ENCODE measurements at places on chromosomes 13 and 19.

GRCh38 chr13:49357694-49358093 lies 86.2 kb downstream of the CAB39L start:
- DNase-seq, result no peak

DNA sequence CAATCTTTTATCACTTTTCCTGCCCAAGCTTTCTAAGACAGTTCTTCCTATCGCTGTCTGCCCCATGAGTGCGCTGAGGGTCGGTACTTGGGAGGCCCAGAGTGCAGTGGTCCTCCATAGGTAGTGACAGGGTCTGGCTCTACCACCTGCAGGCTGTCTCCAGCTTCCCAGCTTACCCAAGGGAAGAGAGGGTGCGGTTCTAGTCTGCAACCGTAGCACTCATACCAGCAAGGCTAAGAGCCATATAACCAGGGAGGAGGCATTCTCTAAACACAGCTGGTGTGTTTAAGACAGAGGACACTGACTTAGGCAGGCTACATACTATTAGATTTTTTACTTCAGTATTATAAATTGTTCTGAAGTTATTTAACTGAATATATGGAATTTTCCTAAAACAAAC lies 8.2 kb downstream of the PROZ start:
- DNase-seq, result no peak

DNA sequence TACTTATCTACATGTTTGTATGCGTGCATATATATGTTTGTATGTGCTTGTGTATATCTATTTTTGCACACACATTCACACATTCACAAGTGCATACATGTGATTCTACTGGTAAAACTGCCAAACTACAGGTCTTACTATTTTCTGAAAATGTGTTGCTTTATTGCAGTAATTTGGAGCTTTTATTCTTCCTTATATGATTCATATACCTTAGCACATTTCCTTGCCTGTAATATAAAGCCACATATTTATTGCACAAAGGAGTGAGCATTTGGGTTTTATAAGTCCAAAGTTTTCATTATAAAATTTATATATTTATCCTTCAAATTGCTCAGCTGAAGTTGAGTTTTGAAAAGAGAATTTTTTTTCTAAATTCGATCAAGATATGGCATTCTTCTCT lies 1120.4 kb upstream of the PCDH9 start:
- DNase-seq, result no peak

- no peak for DNase-seq
Measured at GRCh38 chr19:11359421-11359820, 4.2 kb downstream of the PLPPR2 start.

GRCh38 chr13:68023838-68024581 lies 793.9 kb upstream of the PCDH9 start:
- DNase-seq, result no peak

DNA sequence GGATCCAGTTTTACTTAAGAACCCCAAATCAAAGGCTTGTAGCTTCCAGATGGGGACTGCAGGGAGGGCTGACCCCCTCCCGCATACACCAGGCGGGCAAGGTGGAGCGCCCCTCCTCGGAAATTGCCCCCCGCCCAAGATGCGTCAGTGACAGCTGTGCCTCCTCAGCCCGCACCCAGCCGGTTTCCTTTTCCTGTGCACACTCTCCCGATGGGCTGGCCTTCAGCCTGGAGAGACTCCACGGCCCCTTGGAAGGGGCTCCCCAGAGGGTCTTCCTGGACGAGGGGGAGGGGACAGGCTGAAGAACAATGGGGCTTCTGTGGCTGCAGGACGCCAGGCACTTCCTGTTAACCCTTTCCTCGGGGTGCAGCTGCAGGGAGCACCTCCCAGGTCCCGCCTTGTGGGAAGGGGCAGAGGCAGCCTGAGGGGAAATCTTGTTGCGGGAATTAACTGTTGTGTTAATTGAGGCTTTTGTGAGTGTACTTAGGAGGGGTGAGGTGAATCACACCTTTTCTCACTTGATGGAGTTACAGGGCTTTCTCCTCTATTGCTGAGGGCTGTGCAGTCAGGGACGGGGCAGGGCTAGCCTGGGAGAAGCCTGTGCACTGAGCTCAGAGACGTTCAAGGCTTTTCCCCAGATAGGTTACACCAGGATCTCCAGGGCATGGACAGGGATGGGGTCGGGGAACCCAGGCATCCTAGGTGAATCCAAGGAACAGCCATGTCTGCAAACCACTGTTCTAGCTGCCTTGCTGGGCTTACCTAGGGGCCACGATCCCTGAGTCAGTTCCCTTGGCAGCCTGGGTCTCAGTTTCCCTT lies 14.3 kb downstream of the IER2 start:
- no peak for DNase-seq

GRCh38 chr13:26378116-26378515 lies 124.2 kb downstream of the CDK8 start:
- no peak for DNase-seq

GRCh38 chr13:23059173-23059572 lies 121.6 kb upstream of the SGCG start:
- no peak for DNase-seq

- DNase-seq, result no peak
Measured at GRCh38 chr19:49712397-49712859, 21.5 kb downstream of the CPT1C start.

DNA sequence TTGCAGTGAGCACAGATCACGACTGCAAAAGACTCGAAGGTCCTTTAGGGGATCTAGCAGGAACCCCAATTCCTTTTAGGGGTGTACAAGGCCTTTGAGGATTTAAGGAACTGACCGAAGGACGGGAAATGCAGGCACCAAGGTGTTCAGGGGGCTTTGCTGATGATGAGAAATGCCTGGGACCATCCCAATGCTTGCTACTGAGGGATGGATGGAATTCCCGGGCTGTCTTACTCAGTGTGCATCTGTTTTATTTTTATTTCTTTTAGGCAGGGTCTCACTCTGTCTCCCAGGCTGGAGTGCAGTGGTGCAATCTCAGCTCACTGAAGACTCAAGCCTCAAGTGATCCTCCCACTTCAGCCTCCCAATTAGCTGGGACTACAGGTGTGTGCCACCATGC lies 11.3 kb downstream of the PRR22 start:
- no peak for DNase-seq

GRCh38 chr19:41311613-41312012 lies 1.6 kb downstream of the CCDC97 start:
- DNase-seq, result no peak

GRCh38 chr19:45140533-45140932 lies 20.2 kb downstream of the NKPD1 start:
- DNase-seq, result no peak

DNA sequence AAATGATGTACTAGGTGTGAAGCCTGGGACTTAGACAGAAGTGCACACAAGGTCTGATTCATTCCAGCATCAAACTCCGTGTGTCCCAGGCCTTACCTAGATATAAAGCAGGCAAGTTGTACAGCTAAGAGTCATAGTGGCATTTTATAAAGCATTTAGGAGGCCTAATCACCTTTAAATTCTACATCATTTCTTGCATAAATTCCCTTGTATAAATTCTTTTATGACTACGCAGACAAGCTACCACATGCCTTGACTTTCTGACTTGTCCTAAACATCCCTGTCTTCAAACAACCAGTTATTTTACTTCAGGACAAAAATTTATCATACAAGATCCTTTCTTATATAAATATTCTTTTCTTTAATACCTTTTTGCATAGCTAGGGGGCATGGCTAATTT lies 22.5 kb downstream of the TMEM255B start:
- no peak for DNase-seq

- DNase-seq, result no peak
Measured at GRCh38 chr19:45250832-45251451, at the start of gene MARK4. Gene MARK4, plus strand, starts transcription at chr19:45251271. Its CDS starts 318 bp downstream, at chr19:45251589.

- no peak for DNase-seq
Measured at GRCh38 chr19:5578097-5578846, 10.5 kb upstream of the TINCR start.

DNA sequence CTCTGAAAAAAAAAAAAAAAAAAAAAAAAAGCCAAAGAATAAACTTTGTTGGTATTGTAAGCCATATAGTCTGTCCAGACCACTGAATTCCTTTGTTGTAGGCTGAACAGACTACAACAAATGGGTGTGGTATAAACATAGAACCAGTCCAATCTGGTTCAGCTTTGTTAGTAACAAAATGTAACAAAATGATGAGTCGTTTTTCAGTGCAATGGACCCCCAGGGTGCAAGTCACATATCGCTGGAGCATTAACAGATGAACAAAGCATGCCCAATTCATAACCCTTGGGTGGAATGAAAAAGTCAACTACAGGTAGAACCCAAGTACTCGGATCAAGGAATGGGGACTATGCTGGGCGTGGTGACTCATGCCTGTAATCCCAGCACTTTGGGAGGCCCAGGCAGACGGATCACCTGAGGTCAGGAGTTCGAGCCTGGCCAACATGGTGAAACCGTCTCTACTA lies 13.6 kb upstream of the FCHO1 start:
- no peak for DNase-seq

DNA sequence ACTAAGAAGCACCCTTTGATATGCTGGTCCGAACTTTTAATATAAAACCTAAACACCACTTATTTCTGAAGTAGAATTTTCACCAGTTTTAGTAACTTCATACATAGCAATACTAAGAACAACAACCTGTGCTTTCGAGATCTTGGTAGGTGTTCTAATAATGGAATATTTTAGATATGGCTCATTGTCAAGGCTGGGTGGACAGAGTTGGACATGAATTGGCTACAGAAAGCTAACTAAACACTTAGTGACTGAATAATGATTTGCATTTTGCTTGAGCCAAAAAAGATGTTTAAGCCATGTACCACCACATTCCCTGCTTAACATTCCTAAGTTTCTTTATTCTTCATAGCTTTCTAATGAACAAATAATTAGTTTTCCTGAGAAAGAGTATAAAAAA lies 344.3 kb upstream of the SGCG start:
- DNase-seq, result no peak

DNA sequence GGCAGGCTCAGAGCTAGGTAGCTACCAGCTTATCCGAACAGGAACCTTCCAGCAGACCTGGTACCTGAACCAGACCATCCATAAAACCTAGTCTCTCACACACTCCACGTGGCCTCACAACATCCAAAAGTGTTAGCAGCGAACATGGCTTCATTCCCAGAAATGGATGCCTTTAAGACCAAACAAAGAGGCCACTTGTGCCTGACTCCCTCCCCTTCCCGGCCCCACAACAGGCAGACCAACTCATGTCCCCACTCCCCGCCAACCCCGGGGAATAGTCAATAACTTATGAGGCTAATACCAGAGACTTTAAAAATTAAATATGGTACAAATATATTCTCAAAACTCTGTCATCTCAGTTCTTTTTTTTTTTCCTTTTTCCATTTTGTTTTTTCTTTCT lies 46.2 kb downstream of the ZNF557 start:
- DNase-seq, result no peak

DNA sequence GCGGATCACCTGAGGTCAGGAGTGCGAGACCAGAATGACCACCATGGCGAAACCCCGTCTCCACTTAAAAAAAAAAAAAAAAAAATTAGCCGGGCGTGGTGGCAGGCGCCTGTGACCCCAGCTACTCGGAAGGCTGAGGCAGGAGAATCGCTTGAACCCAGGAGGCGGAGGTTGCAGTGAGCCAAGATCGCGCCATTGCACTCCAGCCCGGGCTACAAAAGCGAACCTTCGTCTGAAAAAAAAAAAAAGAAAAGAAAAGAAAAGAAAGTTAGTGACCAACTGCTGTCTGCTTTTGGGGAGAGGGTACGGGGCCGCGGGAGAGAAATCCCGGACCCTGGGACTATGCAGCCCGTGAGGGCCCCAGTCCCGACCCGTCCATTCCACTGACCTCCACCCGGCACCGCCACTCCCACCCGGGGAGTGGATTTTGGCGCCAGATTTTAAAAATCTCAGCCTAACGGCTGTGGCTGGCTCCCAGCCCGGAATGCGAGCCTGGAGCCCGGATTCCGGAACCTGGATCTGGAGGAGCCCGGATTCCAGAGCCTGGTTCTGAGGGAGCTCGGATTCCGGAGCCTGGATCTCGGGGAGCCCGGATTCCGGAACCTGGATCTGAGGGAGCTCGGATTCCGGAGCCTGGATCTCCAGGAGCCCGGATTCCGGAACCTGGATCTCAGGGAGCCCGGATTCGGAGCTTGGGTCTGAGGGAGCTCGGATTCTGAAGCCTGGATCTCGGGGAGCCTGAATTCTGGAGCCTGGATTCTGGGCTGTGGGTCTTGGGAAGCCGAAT lies 6.1 kb upstream of the LMNB2 start:
- no peak for DNase-seq

DNA sequence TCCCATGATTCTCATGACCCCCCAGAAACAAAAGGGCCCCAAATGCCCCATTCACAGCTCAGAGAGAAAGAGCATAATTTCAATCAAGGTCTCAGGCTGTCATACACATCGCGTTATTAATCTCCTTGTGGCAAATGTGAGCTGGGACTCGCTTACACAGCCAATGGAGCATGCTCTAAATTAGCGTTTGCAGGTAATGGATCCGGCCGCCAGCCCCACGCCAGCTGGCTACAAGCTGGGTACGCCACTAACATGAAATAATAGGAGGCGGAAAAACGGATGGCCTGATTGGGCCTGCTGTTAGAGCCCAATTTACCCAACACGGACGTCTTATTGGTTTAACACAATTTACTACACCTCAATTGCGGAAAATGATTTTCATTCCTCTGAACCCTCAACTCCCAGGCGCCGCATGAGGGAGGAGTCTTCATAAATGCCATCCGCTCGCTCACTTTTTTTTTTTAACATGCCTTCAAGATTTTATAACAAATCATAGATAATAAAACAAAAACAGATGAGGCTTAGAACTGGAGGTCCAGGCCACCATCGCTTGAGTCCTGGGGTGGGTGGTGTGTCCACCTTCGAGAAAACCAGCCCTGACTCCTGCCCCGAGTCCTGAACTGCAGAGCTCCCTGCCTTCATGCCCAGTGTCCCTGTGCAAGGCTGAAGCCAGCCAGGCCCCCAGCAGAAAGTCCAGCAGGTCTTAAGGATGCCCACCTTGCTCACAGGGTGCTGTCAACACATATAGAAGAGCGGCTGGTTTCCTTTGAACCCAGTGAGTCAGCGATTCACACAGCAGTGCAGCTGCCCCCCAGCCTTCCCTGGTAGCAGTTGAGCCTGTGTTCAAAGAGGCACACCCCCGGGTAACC lies 62.1 kb downstream of the PEPD start:
- DNase-seq, result no peak

GRCh38 chr13:36553491-36553890 lies 120.3 kb upstream of the SERTM1 start:
- no peak for DNase-seq

- no peak for DNase-seq
Measured at GRCh38 chr13:66506979-66507378, 723.2 kb downstream of the PCDH9 start.
